ENCODE measurements at places on chromosomes 2 and 18.

DNA sequence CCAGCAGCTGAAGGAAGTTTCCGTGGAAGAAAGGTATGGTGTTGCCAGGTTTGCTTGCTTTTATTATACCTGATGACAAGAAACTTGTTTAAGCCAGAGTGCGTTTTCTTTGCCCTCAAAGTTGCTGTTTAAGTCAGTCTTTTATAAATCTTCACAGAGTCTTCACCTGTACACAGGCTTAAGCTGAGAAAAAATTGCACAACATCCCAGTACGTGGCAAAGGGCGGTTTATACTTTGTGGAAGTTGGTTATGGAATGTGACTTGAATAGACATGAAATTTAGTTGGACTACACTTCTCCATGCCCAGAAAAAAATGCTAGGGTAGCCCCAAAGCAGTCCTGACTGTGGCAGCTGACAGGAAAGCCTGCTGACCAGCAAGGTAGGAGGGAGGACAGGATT is 121.5 kb downstream of the RTN4 start:
- no peak for DNase-seq

DNA sequence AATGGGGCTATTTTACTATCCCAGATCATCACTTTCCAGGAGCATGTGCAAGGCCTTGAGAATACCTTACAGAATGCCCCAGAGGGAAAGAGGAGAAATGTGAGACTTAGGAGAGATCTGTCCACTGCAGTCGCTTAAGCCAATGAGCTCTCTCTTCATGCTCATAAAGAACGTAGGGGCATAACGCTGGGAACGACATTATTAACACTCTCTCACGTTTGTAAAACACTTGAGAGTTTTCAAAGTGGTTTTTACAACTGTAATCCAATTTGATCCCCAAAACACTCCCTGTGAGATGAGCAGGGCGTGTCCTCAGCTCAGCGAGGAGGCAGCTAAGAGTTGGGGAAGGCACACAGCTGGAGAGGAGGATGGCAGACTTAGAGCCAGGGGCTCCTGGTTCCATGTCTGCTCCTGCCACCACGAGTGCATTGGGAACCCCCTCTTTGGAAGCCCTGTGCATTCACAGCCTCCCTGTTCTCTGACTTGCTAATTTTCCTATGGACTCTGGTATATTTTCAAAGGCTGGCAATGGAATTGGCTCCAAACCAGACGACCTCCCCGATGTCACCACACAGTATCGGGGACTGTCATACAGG is 97.4 kb downstream of the PLB1 start:
- no peak for DNase-seq

- DNase-seq = no peak
Observed at GRCh38 chr2:3643371-3644245, 14.4 kb upstream of the ALLC start.

GRCh38 chr2:217604527-217605194 is 398.1 kb downstream of the TNS1 start:
- DNase-seq = no peak

- no peak for DNase-seq
Observed at GRCh38 chr18:12155996-12156395, 62.4 kb downstream of the ANKRD62 start.
